ENCODE measurements at places on chromosomes 12 and 14.

DNA sequence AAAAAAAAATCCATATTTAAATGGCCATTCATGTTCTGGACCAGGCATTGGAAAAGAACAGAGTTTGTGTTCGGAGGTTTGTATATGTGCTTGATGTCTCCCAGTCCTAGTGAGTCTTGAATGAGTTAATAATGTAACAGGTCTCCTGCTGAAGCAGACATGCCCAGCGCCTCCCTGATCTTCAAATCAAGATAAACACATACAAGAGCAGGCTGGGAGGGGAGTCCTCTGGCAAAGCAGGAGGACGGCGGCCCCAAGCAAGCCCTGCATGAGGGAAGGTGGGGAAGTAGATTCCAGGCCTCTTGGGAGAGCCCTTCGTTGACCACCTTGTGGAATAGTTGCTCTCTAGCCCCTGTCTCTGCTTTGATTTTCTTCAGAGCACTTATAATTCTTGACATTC lies 156.3 kb downstream of the ZFP36L1 start:
- no peak for DNase-seq

GRCh38 chr14:26137161-26137560 lies 460.7 kb downstream of the NOVA1 start:
- no peak for DNase-seq

DNA sequence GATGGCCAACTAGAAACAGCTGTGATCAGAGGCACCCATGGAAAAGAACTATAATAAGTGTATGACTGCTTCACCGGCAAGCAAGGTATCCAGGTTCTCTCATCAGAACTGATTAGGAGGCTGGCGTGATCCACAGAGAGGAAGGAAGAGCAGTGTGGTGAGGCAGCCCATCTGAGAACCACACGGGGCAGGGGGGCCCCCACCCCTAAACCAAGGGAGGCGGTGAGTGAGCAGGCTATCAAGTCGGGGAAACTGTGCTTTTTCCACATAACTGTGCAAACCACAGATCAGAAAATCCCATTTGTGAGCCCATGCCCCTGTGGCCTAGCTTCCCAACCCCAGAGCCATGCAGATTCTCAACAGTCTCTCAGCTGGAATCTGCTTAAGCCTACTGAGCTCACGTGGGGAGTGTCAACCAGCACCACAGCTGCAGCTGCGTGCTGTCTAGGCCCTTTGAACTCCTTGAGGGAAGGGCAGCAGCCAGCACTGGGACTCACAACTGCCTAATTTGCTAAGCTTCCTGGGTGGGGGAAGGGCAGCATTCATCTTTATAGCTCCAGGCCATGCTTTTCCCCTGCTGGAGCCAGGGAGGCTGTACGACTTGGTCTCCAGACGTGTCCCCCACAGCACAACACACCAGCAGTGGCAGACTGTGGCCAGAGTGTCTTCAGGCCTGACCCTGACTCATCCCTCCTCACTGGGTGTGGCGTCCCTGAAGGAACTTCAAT lies 444.4 kb upstream of the ATP2B1 start:
- no peak for DNase-seq

GRCh38 chr12:119082016-119082415 lies 96.7 kb upstream of the HSPB8 start:
- no peak for DNase-seq

- no peak for DNase-seq
Observed at GRCh38 chr12:119014368-119014767, 33.0 kb downstream of the SRRM4 start.
